Stimulated activated memory B cell treated with anti-CD40 and anti-IgM and Interleukin-4, amounts not matched to agents 10 μg/mL and 1 μg/mL and 100 μg/mL, for 72 hours (primary cell): ENCODE measurements at places on chromosomes 12 and 14.

DNA sequence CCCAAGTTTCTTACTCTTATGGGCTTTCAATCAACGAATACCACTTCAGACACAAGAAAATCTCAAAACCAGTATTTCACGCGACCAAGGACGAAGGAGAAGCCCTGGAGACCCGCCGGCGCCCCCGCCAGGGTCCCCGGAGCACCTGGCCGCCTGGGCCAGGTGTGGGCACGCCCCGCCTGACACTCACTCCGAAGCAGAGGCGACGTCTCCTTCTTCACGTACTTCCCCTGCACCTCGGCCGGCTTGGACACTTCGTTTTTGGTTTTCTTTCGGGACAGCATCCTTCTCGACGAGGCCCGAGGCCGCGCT lies 466 bp downstream of the SAV1 start:
- ATAC-seq = peak; percentile 75

GRCh38 chr12:69101505-69101904 lies 137.9 kb upstream of the CPSF6 start:
- ATAC-seq = no peak

- ATAC-seq = no peak
Observed at GRCh38 chr12:115962216-115962615, 315.3 kb downstream of the MED13L start.

DNA sequence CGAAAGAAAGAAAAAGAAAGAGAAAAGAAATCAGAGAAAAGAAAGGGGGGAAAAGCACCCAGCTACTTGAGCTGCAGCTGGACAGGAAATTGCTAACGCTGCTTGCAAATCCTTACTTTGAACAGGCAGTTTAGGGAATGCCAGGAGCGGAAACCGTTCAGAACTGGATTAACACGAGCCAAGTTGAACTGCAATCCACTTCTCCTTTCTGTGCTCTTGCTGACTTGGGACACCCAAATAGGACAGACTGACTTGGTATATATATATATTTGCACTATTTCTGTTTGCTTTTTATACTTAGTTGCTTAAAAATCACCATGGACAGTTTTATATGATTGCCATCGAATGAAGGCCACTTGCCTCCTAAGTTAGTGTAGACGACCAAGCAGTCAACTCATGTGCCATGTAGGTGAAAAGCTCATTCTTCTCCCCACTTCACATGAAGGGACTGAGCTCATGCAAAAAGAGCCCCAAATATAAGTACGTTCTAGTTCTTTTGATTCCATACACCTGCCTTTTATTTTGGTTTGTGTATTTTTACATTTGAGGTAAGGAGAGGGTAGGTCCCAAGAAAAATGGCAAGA lies 5.5 kb downstream of the DUSP6 start:
- no peak for ATAC-seq

GRCh38 chr12:77830583-77831351 lies at the start of gene NAV3:
Gene NAV3, plus strand, starts transcription at chr12:77830894. Its CDS starts 568 bp downstream, at chr12:77831462.
- ATAC-seq = no peak

DNA sequence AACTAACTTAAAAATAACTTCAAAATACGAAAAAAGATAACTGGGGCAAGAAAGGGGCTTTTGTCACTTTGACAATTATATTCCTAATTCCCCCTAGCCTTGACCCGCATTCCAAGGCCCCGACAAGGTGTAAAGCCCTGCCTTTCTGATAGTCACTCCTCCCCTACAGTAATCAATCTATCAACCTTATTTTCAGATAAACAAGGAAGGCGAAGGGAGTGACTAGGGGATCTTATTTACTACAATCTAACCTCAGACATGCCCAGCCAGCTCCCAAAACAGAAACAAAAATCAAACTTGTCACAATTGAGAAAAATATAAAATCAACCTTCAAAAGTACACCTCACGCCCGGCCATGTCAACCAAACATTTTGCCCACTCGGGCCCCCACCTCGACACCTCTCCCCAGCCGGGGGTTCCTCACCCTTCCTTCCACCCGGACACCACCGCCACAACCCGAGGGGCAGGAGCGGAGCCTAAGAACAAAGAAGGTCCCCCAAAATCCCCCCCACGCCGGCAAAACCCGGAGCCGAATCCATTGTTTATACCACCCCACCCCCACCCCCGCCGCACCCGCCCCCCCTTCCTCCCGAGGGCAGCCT lies 562 bp downstream of the ZFYVE1 start:
- ATAC-seq = peak; percentile 1

DNA sequence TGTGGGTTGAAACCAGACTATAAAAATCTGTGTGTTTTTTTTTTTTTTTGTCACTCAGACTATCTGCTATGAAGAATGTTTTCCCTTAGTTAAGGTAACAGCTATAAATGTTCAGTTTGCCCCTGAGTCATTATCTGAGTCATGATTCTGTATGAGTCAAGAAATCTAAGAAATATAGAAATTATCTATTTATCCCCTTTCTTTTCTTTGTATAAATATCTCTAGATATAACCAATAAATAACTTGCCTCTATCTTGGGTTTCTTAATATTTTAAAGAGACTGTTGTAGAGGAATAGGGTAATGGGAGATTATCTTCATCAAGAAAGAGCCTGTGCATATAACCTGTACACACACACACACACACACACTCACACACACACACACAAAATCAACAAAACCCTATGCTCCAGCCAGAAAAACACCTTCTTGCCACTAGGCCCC lies 161.7 kb upstream of the EEA1 start:
- ATAC-seq = no peak

DNA sequence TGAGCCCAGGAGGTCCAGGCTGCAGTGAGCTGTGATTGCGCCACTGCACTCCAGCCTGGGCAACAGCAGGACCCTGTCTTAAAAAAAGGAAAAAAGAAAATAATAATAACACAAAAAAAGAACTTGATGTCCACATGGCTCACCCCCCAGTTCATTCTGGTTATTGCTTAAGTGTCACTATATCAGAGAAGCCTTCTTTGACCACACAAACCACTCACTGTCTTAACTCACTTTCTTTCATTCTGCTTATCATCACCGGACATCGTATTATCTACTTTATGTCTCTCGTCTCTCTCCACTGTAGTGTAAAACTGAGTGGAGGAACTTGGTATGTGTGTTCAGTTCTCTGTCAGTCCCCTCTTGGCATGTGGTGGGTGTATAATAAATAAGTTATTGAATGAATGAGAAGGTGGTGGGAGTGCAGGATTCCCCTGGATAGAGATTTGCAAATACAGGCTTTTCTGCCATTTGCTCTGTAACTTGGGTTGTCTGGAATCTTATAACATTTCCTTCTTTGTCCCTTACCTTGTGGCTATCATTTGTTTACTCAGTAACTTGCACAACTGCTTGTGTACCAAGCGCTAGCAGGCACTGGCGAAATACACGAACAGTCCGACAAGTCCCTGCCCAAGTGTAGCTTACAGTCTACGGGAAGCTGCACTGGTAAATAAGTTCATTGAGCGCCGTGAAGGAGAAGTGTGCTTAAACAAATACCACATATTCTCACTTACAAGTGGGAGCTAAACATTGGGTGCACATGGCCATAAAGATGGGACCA lies 86.6 kb upstream of the TRAF3 start:
- ATAC-seq = no peak

DNA sequence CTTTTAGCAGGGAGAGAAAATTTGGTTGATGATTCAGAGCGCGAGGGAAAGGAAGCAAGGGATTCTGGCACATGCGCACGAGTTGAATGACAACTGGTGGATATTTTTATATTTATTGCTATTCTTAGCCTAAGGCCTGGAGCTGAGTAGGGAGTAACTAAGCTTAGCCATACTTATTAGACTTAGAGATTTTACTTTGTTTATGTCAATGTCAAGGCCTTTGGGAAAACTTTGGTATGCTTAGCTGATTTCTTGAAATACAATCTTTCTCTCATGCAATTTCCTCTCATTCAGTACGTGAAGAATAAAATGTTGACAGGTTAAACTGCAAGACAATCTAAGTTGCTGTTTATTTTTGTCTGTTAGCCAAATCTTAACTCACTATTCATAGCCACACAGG lies 101.1 kb downstream of the CRADD start:
- no peak for ATAC-seq

GRCh38 chr12:21476949-21477348 lies 24.5 kb downstream of the RECQL start:
- no peak for ATAC-seq

DNA sequence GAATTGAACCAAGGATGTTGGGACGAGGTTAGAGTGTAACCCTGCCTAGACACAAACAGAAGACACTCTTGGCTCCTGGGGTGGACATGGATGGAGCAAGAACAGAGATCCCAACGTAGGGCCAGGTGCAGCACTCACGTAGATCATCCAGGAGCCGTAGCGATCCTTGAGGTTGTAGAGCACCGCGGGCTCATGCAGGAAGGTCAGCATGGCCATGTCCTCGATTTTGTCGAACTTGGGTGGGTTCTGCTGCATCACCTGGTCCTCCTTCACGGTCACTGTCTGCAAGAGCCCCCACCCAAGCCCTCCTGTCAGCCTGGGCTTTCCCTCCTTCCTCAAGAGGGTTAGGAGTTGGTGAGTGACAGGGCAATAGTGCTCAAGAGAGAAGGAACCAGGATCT lies 2.5 kb downstream of the MYH7 start:
- no peak for ATAC-seq

DNA sequence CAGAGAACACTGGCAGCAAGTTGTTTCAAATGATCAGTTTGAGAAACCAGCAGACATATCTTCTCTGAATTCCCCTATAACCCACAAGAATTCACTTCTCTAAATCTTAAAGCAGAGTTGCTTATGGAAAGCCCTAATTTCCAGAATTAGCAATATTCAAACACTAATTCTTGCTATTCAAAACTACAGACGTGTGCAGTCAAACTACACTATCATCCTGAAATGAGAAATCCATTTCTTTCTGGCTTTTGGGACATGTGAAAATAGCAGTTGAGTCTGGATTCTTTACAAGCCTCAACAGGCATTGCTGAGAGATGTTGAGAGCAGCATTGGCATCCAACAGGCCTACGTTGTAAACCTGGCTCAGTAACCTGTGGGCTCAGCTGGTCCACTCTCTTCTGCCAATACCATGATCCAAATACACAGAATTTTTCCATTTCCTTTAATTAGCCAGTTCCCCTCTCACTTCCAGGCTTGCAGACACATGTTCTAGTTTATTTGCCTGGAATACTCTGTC lies 74.6 kb upstream of the TMTC1 start:
- no peak for ATAC-seq

- no peak for ATAC-seq
Observed at GRCh38 chr12:131131077-131131807, 177.5 kb downstream of the ADGRD1 start.

DNA sequence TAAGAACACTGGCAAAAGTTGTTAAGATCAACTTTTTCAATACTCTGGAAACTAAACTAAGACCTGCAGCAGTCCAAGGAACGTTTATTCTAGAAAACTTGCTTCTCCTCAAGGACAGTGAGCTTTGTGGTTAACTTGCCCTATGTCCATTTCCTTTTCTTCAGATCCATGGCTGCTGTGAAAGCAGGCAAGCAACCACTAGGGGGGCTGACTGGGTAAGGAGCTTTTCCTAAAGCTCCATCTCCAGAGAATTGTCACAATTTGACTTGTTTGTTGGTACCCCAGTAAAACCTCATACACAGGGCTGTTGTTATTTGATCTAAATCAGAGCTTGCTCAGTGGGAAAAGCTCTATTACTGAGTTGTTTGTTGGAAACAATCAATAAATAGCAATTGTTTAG lies 10.1 kb upstream of the RPL10L start:
- ATAC-seq = no peak

- no peak for ATAC-seq
Observed at GRCh38 chr14:104776961-104777807, 18.4 kb downstream of the AKT1 start.

GRCh38 chr12:95790917-95791849 lies 619 bp upstream of the NTN4 start:
- ATAC-seq = peak; percentile 60

DNA sequence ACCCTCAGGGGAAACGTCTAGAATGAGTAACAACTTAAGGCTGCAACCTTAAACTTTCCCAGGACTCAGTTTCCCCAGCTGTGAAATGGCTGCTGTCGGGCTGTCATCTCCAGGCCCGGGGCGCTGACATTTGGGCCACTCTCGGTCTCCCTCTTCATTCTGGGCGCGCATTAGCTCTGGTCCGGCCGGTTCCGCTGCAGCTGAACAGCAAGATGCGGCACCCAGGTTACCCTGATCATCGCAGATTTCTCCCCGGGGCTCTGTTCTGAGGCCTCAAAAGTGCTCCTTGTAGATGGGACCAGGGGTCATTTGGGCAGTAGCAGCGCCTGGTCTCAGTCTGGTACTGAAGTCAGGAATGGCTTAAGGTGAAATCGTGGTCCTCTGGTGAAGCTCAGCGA lies 890 bp upstream of the BCL7A start:
- ATAC-seq = no peak

DNA sequence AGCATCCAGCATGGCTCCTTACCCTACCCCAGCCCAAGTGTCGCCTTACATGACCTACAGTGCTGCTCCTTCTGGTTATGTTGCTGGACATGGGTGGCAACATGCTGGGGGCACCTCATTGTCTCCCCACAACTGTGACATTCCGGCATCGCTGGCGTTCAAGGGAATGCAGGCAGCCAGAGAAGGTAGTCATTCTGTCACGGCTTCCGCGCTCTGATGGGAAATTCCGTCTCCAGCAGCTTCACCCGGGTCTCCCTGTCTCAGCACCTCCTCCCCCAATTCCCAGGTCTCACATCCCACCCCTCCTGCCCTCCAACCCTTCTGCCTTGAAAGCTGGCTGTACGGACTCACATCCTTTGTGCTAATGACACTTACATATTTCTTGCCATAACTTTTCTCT lies 14.6 kb downstream of the PAX9 start:
- no peak for ATAC-seq
